ENCODE measurements at places on chromosomes 3 and 15.

GRCh38 chr15:71116366-71116765, 1.1 kb downstream of the THSD4 start:
- DNase-seq: no peak

DNA sequence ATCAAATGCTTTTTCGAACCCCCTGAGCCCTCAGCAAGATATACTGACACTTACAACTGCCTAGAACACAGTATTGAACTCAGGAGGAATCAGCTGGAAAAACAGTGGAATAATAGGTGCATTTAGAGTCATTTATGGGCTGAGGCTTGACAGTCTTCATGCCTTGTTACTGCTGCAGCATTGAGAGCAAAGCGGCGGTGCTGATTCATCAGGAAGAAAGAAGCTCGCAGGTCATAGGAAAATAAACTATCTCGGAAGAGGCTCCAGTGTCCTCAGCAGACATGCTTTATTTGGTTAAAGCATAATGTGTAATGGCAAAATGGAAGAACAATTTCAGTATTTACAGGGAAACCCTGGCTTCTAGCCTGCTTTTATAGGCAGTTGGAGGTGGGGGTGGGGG, 30.1 kb upstream of the NEO1 start:
- DNase-seq: no peak

DNA sequence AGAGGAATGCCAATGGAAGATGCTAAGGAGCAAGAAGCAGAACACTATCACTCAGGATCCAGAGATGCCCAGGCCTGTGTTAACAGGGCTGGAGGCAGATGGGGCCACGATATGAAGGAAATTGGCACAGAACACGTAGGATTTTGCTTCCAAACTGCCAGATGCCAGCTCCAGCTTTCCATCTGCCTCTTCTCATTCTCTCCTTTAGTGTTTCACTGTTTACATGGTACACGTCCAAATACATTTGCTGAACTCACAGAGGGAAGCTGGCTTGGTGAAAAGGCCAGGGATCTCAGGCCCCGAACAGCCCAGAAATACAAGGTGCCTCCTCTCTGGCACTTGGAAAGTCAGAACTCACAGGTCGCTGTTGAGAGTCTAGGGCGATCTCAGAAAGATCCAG, 187.0 kb downstream of the NTRK3 start:
- no peak for DNase-seq

DNA sequence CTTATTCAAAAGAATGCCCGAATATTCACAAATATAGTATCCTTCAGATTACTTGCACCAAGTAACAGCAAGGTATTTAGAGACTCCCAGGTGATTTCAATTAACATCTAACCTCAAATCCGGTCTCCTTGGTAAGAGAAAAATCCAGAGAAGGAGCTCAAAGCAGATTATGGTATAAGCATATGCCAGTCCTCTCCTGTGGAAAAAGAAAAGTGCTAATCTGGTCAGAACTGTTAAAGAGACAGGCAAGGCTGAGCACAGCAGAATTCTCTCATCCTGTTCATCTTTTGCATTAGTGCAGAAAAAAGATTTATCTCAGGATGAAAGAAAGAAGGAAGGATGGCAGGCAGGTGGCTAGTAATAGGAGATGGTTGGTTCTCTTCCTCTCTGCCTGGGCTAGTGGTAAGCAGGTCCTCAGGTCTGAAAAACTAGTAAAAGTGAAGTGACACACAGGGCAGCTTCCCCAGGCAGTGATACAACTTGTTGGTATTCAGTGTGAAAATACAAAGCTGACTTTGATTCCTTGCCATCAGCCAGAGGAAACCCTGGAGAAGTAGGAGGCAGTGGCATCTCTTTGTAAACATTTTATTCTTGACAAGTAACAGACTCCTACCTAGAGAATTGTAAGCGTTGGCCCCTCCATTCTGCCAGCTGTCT, 14.2 kb downstream of the ATXN7 start:
- DNase-seq: no peak

GRCh38 chr3:28399206-28399605, 50.6 kb upstream of the AZI2 start:
- DNase-seq: no peak

- no peak for DNase-seq
These were observed 39.9 kb downstream of the AMOTL2 start for GRCh38 chr3:134334231-134334900.

DNA sequence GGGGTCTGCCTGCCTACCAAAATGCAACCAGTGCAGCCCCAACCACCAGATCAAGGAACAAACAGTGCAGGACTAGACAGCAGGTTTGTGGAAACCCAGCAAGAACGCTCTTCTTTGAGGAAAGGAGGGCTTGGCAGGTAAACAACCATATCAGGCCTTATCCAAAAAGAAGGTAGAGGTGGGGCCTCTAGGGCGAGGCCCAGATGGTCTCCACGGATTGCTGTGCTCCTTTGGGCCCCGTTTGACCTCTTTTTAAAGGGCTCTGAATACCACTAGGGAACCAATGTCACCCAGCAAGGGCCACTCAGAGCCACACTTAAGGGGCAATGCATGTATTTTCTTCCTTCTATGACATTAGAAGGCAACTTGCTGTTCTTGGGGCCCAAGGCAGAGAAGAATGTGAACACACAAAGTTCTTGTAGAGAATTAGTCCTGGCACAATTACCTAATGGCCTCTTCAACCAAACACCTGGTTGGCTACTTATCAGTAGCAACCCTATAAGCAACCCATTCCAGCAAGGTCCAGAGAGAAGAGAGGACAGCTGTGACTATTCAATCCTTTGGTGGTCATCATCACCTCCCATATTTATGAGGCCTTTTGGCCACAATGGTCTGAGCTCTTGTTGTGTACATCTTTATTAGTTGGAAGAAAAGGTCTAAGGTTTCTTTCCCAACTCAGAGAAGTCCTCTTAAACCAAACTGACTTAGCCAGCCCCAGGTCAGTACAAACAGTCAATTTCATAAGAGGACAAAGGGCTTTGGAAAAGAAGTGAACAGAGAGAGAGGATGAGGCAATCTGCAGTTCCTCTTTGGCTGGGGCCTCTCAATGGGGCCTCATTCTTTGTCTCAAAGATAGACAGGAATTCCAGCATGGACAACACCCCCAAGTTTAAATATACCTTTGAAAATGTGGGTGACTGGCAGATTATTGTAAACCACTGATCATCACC, 36.0 kb downstream of the FOXP1 start:
- DNase-seq: no peak

DNA sequence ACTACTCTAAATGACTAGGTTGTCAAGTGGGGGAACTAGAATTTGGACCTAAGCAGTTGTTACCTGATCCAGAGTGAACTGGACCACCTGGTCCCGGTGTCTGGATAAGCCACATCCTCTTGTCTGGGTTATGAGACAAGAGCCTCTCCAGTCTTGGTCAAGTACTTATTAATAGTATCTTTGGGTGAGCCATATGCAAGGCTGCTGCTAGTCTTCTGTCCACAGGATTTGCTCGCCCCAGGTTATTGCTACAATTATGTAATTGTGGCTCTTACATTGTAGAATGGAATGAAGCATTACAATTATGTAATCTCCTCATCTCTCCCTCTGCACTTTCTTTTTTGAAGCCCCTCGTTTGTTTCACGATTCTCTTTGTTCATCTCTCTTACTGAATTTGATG, 24.0 kb upstream of the AGBL1 start:
- DNase-seq: no peak

- DNase-seq: no peak
These were observed 63.1 kb downstream of the TRANK1 start for GRCh38 chr3:36881735-36882134.

DNA sequence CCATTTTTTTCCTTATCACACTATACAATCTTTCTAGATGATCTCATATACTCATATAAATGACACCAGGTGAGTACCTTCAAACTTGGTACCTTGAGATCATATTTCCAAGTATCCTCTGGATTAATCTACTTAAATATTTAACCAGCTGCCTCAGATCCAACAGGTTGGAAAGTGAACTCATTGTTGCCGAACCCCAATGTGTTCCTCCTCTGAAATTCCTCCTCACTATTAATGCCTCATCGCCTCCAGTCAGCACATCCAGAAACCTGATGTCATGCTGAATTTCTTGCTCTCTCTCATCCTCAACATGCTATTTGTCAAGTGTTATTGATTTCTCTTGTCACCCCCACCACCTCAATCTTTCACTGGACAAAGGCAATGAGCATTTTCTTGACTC, 221.8 kb downstream of the FMN1 start:
- DNase-seq: no peak

DNA sequence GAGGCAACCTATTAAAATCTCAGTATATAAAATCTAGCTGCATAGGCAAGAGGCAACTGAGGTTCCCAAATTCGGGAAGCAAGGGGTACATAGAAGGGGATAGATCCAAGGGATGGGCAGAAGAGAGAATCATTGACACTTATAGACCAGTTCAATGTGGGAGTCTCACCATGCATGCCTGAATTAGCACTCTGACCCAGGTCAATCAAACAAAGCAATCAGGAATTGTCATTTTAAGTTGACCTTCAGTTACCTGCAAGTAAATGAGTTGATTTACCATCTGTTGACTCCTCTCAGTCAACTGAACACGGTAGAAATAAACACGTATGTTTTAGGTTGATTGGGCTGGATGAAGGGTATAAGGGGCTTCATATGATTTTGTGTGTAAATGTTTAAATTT, 33.4 kb upstream of the PIAS1 start:
- DNase-seq: no peak

- no peak for DNase-seq
These were observed 614 bp downstream of the CHCHD6 start for GRCh38 chr3:126704494-126705214.

GRCh38 chr3:119279101-119279554, 15.1 kb upstream of the ARHGAP31 start:
- DNase-seq: no peak

- no peak for DNase-seq
These were observed 434.7 kb upstream of the ARRDC4 start for GRCh38 chr15:97525809-97526208.

GRCh38 chr3:157311633-157312375, 124.8 kb upstream of the PTX3 start:
- DNase-seq: no peak

DNA sequence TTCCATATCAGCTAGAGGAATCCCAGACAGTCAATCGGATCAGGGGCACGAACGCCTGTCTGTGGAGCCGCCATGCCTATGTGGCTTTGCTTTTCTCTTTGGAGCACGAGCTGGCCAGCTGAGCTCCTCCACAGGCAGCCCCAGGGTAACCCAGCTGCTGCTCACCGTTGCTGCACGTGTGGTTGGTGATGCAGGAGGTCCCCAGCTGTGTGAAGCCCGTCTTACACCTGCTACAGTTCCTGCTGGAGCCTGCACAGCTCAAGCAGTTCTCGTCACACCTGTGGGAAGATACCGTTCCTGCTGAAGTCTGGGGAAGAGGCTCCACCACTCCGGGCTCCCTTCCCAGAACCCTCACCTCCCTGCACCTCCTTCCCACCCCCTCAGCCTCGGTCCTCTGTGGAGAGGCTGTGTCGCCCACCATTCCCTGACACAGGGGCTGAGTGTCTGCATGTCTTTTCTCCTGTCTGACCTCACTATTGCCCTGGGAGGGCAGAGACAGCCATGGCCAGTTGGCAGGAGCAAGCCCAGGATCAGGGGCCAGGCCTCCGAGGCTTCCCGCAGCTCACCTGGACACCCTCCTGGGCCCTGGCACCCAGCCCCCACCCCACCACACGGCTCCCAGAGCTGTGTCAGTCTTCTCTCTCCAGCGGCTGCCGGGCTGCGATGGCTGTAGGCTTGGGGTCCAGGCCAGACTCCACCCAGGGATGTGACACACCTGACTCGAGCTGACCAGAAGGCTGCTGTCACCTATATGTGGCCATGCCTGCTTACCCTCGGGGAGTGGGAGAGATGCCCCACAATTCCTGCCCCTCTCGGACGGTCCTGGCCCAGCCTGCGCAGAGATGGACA, 12.2 kb upstream of the SNRPA1 start:
- no peak for DNase-seq

- no peak for DNase-seq
These were observed 134.5 kb upstream of the SGO1 start for GRCh38 chr3:20320489-20320888.

- no peak for DNase-seq
These were observed 20.3 kb downstream of the LRCH3 start for GRCh38 chr3:197811343-197811742.

GRCh38 chr15:91307601-91308000, 207.5 kb downstream of the SV2B start:
- no peak for DNase-seq

GRCh38 chr3:23217872-23218554, 14.9 kb downstream of the UBE2E2 start:
- no peak for DNase-seq

- DNase-seq: no peak
These were observed 450.6 kb upstream of the TBL1XR1 start for GRCh38 chr3:177647876-177648275.

DNA sequence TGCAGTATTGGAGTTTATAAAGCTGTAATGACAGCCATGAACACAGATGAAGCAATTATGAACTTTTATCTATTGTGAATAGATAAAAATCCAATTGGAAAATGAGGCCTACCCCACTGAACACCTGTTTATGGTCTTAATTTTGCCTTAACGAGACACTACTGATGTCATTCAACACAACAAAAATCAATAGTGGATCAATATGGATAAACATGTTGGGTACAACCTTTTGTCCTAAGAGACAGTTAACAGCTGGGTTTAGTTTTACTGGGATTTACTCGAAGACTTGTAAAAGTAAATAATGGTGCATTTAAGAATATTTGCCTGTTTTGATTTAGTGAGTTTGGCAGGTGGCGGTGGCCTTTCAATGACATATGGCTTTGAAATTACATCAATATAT, 217.8 kb downstream of the NR1D2 start:
- DNase-seq: no peak

GRCh38 chr15:77629070-77630030, 3.4 kb downstream of the LINGO1 start:
- DNase-seq: no peak

DNA sequence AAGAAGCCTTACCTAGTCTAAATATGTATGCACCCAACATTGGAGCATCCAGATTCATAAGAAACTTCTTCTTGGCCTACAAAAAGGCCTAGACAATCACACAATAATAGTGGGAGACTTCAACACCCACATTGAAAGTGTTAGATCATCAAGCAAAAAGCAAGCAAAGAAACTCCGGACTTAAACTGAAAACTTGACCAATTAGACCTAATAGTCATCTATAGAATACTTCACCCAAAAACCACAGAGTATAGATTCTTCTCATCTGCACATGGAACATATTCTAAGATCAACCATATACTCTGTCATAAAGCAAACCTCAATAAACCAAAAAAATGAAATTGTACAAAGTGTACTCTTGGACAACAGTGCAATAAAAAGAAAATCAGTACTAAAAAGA, 22.3 kb upstream of the OR5K4 start:
- no peak for DNase-seq

GRCh38 chr3:127374086-127375010, 86.5 kb upstream of the PRR20G start:
- DNase-seq: no peak

GRCh38 chr15:60326824-60327654, 70.7 kb downstream of the ANXA2 start:
- DNase-seq: no peak

- DNase-seq: no peak
These were observed 277.3 kb upstream of the TLE3 start for GRCh38 chr15:70375006-70375431.
